ENCODE measurements at places on chromosomes 5 and 9.

GRCh38 chr9:133718563-133719315, 19.4 kb downstream of the SARDH start:
- DNase-seq: no peak

DNA sequence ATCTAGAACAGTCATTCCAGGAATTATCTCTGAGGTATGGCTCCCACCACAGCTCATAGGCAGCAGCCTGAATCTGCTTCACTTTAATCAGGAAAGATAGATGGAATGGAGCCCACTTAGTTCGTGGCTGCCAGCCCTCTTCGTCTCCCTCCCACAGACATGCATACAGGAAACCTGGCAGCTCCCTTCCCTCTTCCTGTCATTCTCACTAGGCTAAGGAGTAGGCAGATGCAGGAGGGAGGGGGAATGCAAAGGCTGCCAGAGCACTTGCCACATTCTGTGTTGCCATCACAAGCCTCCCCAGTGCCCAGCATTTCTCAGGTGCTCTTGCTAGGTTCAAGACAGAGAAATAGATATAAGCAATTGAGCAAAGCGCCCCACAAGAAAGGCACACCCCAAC, 378.9 kb downstream of the ELAVL2 start:
- DNase-seq: no peak

- DNase-seq: no peak
Measured at GRCh38 chr5:74285675-74286280, 354.8 kb downstream of the ENC1 start.

GRCh38 chr9:37994639-37995347, 74.2 kb downstream of the SHB start:
- no peak for DNase-seq

DNA sequence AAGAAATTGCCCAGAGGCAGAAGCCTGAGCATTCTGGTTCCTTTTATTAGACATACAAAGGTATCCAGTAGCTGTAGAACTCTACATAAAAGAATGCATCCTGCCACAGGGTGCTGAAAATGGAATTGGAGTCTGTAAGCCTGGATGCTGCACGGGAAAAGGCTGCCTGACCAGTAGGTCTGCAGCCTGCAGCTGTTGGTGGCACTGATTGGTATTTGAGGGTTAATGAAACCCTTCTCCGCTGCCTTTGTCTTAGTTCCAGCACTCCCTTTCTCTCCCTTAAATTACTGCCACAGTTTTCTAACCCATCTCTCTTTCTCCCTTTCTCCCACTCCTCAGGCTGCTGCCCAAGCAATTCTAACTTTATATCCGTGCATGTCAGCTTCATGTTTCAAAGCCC, 64.7 kb downstream of the BRINP1 start:
- DNase-seq: no peak

- no peak for DNase-seq
Measured at GRCh38 chr5:144297081-144297480, 126.4 kb downstream of the KCTD16 start.

GRCh38 chr9:121297389-121297788, 29.4 kb downstream of the GSN start:
- DNase-seq: no peak

- DNase-seq: no peak
Measured at GRCh38 chr5:54383941-54384340, 71.6 kb upstream of the HSPB3 start.

- no peak for DNase-seq
Measured at GRCh38 chr5:7770436-7770835, 80.5 kb downstream of the CFAP90 start.

DNA sequence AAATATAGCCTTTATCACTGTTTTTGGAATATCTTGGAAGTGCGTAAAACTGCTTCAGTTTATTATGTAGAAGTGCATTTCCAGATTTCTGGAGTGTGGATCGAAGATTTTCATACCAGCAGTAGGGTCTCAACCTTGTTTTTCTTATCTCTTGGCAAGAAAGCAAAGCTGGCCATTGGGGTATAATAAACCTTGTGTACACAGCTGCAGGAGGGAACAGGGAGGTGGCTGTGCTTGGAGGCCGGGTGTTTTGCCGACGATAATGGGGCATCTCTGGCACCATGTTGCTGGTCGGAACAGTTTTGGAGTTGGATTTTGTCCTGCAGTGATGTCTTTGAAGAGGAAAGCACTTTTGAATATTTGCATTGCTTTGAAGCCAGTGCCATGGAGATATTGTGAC, 308.8 kb upstream of the DMRT1 start:
- no peak for DNase-seq

DNA sequence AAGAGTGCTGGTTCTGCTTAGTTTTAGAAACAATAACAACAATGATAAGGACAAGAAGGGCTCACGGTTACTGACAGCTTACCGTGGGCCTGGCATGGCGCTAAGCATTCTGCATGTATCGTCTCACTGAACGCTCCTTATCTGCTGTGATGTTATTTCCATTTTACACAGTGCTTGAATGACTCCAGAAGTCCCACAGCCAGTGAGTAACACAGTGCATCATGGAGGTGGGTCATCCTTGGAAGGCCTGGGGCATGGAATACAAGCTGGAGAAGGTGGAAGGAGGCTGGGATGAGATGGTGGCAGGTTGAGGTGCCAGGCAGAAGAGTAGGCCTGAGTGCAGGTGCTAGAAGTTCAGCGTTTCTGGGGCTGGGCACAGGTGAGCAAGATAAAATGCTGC, 36.5 kb upstream of the FAT2 start:
- DNase-seq: no peak

DNA sequence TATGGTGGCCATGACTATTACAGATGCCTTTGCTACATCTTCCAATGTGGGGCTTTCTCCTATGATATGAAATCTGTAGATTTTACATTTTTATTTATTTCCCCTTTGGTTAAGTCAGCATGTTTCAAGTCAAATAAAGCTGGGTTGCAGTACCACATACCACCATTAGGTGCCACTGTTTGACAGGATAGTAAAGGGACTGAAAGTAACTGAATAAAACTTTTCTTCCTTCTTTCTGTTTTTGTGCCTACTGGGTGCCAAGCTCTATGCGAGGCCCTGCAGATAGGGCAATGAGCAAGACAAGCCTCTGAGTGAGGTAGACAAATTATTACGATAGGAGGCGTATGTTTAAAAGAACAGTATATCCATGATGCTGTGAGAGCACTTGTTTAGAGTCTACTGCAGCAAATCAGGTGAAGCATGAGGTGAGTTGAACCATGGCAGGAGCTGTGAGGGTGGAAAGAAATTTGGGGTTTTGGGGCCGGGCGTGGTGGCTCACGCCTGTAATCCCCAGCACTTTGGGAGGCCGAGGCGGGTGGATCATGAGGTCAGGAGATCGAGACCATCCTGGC, 64.8 kb downstream of the GDNF start:
- DNase-seq: no peak

DNA sequence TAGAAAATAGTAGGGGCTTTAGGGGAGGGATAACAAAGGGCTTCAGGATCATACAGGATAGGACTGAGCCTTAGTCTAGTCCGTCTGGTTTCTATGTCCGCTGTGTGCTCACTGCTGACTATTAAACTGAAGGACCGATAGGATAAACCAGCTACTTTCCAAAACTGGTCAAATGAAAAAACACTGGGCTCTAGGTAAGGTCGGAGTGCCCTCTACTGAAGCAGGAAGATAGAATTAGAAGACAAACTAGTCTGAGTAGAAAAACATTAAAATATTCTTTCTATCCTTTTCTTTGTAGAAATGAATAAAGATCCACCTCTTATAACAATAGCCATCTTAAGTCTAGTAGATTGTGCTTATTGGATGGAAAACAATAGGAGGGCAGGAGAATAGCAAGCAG, 133.6 kb downstream of the CEMIP2 start:
- DNase-seq: no peak

DNA sequence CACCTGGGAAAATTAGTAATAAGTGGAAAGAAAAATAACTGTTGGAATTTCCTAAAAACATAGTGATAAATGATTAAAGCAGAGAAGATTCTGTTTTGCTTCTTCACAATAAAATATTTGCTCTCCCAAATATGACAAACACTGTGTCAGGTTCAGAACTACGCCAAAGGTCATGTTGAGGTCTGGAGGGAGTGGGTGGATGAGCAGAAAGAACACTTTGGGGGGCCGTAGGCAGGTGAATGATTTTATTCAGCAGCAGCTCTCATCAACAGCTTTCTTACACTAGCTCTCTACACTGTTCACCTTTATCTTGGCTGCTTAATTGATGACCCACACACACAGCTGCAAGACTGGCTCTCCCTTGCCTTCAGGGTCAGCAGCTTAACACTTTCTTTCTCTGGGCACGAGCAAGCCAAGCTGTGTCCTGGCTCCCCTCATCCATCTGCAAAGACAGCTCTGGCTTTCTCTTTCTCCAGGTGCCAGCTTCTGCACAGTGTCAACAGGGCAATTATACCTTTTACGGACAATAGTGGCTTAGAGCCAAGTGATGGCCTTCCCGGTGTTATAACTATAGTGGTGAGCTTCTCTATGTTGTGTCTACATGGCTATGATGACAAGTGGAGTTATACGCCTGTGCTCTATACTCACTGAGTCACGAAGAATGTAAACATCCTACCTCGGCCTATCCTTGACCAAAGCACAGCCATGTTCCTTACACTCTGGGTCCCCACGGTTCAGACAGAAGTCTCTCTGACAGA, 18.9 kb upstream of the GPX8 start:
- no peak for DNase-seq

GRCh38 chr9:129052592-129052991, 16.2 kb downstream of the MIGA2 start:
- DNase-seq: no peak

GRCh38 chr5:137220523-137220927, 278.6 kb downstream of the SPOCK1 start:
- DNase-seq: no peak

GRCh38 chr9:106432631-106433030, 430.3 kb upstream of the ZNF462 start:
- no peak for DNase-seq

- no peak for DNase-seq
Measured at GRCh38 chr5:127582773-127583370, 65.4 kb downstream of the PRRC1 start.

GRCh38 chr9:95515272-95516113, 1.3 kb downstream of the PTCH1 start:
- DNase-seq: no peak

- DNase-seq: no peak
Measured at GRCh38 chr5:94640176-94640575, 21.7 kb downstream of the SLF1 start.

DNA sequence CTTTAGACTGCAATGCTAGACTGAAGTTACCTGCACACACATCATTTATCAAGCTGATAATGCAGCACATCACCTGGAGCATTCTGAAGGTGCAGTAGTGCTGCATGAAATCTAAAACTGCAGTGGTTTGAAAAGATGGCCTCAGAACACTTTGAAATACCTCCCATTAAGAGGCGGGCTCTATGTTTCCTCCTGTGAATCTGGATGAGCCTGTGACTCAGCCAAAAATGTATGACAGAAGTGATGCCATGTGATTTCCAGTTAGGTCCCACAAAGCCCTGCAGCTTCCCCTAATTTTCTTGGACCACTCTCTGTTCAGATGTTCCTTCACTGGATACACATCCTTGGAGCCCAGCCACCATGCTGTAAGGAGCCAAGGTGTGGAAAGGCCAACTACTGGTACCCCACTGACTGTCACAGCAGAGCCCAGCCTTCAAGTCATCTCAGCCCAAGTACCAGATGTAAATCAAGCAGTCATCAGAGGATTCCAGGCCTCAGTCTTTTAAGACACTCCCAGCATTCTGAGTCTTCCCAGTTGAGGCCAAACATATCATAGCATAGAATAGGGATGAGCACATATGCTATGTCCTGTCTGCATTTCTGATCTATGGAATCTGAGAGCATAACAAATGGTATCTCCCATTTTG, 27.2 kb upstream of the DEPDC1B start:
- no peak for DNase-seq

- no peak for DNase-seq
Measured at GRCh38 chr5:124628721-124629596, 117.5 kb downstream of the ZNF608 start.

DNA sequence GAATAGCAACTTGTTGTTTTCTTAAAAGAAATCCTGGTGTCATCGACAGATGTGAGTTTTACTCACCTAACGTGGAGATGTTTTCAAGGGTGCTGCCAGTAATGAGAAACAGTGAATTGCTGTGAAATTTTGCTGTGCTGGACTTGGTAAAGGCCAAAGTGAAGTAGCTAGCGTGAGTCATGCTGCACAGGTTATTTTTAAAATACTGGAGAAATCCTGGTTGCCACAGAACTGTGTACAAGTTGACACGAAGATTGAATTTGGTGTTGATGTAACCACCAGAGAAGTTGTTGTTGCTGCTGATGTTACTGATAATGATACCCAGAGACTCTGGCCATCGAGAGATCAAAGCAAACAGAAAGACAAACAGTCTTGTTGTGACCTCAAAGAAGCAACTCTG, 187.9 kb upstream of the NFIL3 start:
- no peak for DNase-seq

- no peak for DNase-seq
Measured at GRCh38 chr5:119067450-119067849, 3.4 kb upstream of the DMXL1 start.

- DNase-seq: peak; percentile 46
Measured at GRCh38 chr5:134226441-134227192, 744 bp upstream of the PPP2CA start.

DNA sequence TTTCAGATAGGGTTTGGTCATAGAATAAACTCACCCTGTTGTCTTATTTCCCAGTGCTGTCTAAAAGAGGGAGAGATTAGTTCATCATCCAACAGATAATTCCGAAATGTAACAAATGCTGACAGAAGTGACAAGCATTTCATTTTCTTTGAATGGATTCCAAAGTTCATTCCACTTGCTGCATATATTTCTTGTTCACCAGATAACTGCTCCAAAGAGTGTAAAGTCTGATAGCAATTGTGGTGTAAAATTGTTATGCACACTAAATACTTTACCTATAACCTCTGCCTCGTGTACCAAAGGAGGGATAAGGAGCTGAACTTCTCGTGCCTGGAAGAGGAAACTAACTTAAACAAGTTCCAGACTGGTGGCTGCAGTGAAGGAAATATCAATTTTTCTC, 290.0 kb upstream of the ADAMTSL1 start:
- DNase-seq: no peak

GRCh38 chr5:142254431-142254830, 70.4 kb downstream of the SPRY4 start:
- DNase-seq: no peak

- no peak for DNase-seq
Measured at GRCh38 chr5:74389531-74390305, 250.8 kb downstream of the ENC1 start.

- no peak for DNase-seq
Measured at GRCh38 chr5:141760753-141761152, 78.7 kb upstream of the ARAP3 start.

DNA sequence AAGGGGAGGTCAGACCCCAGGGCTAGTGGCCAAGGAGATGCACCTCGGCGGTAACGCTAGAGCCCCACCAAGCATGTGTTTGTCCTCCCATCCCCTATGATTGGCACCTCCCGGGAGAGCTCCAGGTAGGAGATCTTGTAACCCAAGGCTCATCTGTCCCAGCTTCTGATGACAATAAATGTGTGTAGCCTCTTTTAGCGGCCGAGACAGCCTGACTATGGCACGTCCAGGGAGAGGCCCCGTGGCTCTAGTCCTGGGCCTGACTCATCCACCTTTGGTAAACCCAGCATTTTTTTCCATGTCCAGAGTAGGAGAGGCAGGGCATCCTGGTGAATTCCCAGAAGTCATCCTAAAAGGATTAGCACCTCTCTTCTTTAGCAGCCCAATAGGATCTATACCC, 39.2 kb downstream of the IRF1 start:
- no peak for DNase-seq

GRCh38 chr5:73454379-73455036, 5.9 kb upstream of the FOXD1 start:
- no peak for DNase-seq
